ENCODE measurements at places on chromosomes 3 and 15. TPM values are rescaled to one million over a fixed set of nuclear protein-coding genes. Genes with fewer than 3 reads are reported as not detected.
A peak's percentile ranks its signal among the peaks of the same experiment; 100 is the strongest.

DNA sequence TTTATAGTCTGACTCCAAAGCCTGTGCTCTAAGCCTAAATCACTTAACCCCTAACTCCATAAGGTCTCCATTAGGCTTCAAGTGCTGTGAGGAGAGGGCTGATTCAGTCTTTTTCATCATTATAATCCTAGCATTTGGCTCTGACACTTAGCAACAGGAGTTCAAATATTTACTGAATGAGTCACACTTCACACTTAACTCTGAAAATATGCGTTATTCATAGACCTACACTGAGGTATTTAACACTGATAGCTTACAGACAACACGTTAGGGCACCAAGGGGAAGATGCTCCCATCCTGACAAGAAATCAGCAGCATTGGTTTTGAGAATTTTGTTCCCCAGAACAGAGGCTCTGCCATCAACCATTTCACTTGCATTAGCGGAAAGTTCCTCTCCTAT, 53.5 kb downstream of the MSL2 start:
- no peak for DNase-seq

CAMKV gene
- polyA plus RNA-seq = not detected

- no peak for DNase-seq
Observed at GRCh38 chr3:181917027-181917426, 205.3 kb downstream of the SOX2 start.

SLCO2A1 gene
- polyA plus RNA-seq = not detected

IFT122 gene
- 15.9 TPM for polyA plus RNA-seq

DNA sequence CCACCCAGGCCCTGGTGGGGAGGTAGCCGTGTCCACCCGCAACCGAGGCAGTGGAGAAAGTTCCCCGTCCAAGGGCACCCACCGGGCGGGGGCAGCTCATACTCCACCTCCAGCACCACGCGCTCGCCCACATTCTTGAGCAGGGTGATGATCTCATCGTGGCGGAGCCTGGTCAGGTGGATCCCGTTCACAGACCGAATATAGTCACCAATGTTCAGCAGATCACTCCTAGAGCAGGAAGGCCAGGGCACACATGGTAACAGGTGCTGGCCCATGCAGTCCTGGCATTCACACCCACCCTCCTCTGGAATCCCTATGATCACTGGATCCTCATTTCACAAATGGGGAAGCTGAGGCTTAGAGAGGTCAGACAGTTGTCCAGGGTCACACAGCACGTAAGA, 15.8 kb downstream of the GRIP2 start:
- DNase-seq = no peak

THAP10 gene
- polyA plus RNA-seq = 0.07 TPM

- no peak for DNase-seq
Observed at GRCh38 chr3:175176556-175176955, 317.4 kb downstream of the NAALADL2 start.

GRCh38 chr15:82823049-82823448, 13.6 kb downstream of the WHAMM start:
- DNase-seq = no peak

MRAS gene
- polyA plus RNA-seq = 0.03 TPM

- no peak for DNase-seq
Observed at GRCh38 chr3:20683910-20684309, 497.9 kb upstream of the SGO1 start.

DNA sequence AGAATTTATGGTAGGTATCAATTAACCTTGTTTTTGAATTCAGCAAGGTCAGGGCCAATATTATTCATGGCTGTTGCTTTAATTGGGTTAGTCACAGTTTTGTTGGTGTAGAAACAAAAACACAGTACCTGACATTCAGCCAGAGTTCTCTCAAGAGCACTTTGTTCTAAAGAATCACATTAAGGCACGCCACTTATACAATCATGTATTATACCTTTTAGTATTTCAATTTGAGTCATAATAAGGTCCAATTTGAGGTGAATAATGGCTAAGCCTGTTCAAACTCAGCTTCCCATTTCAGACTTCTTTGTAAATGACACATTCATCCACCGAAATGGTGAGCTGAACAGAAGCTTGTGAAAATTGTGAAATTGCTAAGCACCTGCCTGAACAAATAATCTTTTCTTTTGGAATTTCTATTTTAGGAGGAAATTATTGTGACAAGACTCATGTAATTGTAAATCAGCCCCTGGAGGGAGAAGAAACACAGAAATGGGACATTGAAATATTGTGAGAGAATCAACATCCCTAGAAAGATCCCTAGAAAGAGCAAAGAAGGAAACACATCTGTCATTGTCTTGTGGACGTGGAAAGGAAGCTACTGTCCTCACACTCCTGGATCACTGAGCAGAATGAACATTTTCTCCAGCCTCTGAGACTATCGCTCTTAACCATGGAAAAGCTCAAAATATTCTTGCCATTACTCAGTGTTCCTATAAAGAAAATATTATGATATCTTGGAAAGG, 29.3 kb downstream of the RIOX2 start:
- no peak for DNase-seq

- peak; percentile 49 for DNase-seq
Observed at GRCh38 chr3:131020122-131020693, 6.4 kb downstream of the ASTE1 start.

DNA sequence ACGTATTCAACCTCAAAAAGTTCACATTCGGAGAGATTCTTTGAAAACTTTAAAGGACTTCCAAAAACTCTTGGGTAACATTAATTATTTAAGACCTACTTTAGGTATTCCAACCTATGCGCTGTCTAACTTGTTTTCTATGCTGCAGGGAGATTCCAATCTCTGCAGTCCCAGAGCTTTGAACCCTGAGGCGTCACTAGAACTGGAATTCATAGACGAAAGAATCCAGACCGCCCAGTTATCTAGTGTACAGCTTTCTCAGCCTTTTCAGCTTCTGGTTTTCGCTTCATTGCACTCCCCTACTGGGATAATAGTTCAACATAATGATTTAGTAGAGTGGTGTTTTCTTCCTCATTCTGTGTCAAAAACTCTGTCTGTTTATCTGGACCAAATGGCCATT, 711.3 kb downstream of the ROBO1 start:
- DNase-seq = no peak

- DNase-seq = peak; percentile 60
Observed at GRCh38 chr3:61894988-61895935, 333.9 kb downstream of the PTPRG start.

- DNase-seq = no peak
Observed at GRCh38 chr3:133691273-133692107, 29.7 kb upstream of the TOPBP1 start.

HIGD2B gene
- polyA plus RNA-seq = not detected

DNA sequence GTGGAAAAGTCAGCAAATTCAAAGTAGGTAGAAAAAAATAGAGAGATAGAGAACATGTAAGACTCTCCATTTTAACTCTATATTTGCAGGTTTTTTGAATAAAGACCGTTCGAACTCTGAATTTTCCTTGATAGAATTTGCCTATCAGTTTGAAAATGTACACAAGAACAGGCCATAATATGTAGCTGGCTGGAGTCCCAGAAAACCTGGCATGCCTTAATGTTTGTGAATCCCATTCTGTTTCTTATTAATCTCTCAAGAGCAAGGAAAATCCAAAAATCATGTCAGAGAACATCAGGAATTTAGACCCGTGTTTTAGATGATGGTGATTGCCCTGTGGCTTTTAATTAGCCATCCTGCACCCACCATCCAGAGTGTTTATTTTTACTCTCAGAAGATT, 7.2 kb upstream of the CFAP161 start:
- DNase-seq = no peak

DNA sequence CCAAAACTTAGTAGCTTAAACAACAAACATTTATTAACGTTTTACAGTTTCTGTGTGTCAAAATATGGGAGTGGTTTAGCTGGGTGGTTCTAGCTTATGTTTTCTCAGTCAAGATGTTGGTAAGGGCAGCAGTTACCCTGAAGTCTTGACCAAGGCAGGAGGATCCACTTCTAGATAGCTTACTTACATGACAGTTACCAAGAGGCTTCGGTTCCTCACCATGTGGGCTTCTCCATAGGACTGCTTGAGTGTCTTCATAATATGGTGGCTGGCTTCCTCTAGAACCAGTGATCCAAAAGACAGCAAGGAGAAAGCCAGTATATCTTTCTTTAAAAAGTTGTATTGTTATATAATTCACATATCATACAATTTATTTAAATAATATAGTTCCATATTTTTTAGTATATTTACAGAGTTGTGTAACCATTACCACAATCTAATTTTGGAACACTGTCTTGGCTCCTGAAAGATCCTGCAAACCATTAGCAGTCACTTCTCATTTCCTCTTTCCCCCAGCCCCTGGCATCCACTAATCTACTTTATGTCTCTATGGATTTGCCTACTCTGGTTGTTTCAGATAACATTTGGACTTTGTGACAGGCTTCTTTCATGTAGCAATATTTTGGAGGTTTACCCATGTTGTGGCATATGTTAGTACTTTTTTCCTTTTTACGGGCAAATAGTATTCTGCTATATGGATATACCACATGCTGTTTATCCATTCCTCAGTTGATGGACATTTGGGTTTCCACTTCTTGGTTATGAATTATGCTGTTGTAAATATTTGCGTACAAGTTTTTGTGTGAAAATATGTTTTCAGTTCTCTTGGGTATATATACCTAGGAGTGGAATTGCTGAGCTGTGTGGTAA, 33.3 kb downstream of the MAPK6 start:
- no peak for DNase-seq

GRCh38 chr15:36484038-36484778, 95.2 kb upstream of the CDIN1 start:
- DNase-seq = no peak

- DNase-seq = no peak
Observed at GRCh38 chr15:75061272-75061671, 37.9 kb downstream of the PPCDC start.

CLDN11 gene
- polyA plus RNA-seq = 0.26 TPM

APOD gene
- not detected for polyA plus RNA-seq

ZKSCAN7 gene
- 2.9 TPM for polyA plus RNA-seq

WDR93 gene
- polyA plus RNA-seq = not detected

NOX5 gene
- 0.01 TPM for polyA plus RNA-seq

CPNE9 gene
- 0.30 TPM for polyA plus RNA-seq

DNA sequence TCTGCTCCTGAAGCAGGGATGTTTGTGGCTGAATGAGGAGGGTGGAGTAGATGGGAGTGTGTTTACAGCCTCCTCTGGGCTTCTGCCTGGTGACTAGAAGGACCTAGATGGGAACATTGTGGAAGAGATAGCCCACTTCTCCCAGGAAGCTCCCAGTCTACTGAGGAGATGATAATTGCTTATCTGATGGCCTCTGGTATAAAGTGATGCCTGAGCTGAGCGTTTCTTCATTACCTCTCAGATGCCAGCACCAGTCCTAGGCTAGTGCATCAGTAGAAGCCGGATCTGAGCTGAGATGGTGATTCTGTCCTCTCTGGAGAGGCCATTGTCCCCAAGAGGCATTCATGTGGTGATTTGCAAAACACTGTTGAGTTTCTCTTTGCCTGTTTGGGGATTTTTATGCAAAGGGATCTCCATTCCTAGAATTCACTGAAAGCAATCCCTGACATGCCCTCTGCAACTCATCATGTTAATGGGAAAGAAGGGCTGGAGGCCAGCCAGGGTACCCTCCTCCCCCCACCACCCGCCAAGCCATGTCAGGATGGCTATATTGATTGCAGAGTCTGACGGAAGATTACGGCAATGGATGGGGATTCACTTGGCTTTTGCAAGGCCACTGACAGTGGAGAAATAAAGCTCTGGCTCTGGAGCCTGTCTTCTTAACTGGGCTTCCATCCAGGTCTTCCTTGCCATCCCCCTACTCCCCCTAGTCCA, 166.4 kb upstream of the ROPN1 start:
- DNase-seq = no peak

- DNase-seq = no peak
Observed at GRCh38 chr3:109241459-109242186, 74.7 kb downstream of the DPPA2 start.

GRCh38 chr3:1783995-1784394, 314.7 kb upstream of the CNTN4 start:
- no peak for DNase-seq

THRB gene
- polyA plus RNA-seq = 1.2 TPM

Measured in B cell (primary cell).